ENCODE measurements at places on chromosomes 16 and 17.

GRCh38 chr16:80509872-80510271 lies 30.9 kb upstream of the DYNLRB2 start:
- DNase-seq, result no peak

- DNase-seq, result no peak
Observed at GRCh38 chr16:55835581-55835980, 2.7 kb upstream of the CES1 start.

DNA sequence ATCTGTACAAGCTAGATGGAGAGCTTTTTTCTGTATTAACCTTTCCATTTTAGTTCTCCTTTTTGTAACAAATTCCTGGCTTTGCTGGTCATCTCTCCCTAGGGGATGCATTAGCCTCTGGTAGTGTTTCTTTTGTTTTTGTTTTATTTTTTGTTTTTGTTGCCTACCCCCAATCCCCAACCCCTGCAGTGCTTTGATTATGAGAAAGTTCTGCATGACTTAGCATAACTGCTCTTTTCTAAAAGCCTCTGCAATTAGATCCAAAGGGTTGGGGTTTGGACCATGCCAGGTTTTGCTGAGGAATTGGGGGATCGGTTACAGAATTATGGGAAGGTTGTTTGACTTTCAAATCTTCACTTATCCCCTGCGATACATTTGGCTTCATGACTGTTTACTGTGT lies 98.2 kb downstream of the ADAMTS18 start:
- peak; percentile 10 for DNase-seq

DNA sequence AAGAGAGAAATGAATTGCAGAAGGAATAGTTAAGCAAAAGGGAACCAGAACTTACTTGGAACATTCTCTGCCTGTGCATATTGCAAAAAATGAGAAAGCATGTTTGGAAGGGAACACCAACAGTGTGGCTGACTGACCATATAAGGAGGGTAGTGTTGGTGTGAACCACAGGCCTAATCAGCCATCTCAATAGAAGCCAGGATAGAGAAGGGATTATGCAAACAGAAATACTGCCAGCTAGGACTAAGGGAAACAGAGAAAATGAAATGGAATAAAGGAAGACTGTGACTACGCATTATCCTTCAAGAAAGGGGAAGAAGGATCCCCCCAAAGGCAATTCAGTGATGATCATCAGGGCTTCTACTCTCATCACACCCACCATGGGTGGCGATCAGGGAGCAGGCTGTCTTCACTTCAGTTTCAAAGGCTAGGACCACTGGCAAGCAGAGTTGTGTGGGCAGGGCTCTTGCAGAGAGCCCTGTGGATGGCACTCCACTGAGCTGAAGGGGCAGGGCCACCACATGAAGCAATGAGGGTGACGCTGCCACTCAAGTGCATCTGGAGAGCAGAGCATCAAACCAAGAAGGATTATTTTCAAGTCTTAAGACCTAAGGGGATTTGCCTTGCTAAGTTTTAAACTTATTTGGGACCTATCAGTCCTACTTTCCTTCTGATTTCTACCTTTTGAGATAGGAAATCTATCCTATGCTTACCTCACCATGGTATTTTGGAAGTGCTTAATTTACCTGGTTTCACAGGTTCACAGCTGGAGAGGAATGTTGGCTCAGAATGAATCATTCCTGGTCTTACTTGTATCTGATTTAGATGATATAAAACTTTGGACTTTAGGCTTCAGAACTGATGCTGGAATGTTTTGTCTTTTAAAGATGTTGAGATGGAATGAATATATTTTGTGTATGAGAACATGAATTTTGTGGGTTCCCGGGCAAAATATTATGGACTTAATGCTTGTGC lies 140.5 kb downstream of the SSH2 start:
- peak; percentile 21 for DNase-seq

DNA sequence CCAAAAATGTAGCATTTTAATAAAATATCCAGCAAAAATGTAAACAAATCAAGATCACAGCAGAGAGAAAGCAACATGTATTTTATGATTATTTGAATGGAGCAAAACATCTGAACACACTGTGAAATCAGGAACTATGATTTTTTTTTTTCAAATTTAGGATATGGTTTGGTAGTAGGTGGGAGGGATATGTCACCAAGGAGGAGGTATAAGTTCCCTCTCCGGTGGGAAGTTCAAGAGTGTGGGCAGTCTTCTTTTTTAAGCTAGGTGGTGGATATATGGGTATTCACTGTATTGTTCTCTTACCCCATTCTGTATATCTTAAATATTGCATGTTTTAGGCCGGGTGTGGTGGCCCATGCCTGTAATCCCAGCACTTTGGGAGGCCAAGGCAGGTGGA lies 10.2 kb downstream of the CDR2 start:
- DNase-seq, result no peak

DNA sequence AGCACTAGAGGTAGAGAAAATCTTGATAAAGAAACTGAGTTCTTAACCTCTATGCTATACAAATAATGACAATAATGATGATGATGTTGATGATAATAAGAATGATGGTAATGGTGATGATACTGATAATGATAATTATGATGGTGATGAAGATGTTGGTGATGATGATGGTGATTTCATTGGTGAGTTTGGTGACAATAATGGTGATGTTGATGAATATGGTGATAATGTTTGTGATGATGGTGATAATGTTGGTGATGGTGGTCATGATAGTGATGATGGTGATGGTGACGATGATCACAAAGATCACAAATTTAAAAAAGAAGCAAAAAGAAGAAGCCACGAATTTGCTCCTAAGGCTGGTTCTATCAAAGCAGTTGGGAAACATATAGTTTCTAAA lies 519.0 kb upstream of the C16orf82 start:
- DNase-seq, result no peak

- no peak for DNase-seq
Observed at GRCh38 chr17:46745376-46745775, 73.1 kb downstream of the WNT3 start.

- DNase-seq, result no peak
Observed at GRCh38 chr16:80896776-80897175, 92.4 kb upstream of the CDYL2 start.

DNA sequence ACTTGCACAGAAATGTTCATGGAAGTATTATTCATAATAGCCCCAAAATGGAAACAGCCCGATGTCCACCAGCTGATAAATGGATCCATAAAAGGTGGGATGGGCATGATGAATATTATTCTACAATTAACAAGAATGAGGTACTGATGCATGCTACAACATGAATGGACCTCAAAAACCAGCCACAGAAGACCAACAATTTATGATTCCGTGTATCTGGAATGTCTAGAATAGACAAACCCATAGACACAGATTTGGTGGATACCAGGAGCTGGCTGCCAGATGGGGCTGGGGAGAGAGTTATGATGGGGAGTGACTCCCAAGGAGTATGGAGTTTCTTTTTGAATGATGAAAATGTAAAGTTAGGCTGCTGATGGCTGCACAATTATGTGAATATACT lies 10.8 kb upstream of the NAGLU start:
- no peak for DNase-seq

- DNase-seq, result no peak
Observed at GRCh38 chr17:40188694-40189093, 11.4 kb downstream of the RAPGEFL1 start.

- DNase-seq, result no peak
Observed at GRCh38 chr16:4938683-4939030, 1.7 kb upstream of the PPL start.

DNA sequence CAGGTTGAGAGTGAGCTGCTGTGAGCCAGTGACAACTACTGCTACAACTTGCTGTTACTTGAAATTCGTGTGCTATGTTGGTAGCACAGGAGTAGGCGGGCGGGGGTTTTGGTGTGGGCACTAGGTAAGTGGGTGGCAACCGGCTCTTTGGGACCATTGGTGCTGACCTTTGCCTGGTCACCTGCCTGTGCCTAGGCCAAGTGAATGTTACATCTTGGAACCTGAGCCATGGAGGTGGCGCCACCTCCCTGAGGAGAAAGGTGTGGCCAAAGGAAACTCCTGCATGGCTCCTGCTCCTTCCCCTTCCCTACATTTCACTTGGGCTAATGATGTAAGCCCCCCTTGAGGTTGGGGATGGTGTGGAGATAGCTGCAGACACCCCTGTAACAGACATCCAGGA lies 25.4 kb upstream of the ARHGAP23 start:
- DNase-seq, result no peak

DNA sequence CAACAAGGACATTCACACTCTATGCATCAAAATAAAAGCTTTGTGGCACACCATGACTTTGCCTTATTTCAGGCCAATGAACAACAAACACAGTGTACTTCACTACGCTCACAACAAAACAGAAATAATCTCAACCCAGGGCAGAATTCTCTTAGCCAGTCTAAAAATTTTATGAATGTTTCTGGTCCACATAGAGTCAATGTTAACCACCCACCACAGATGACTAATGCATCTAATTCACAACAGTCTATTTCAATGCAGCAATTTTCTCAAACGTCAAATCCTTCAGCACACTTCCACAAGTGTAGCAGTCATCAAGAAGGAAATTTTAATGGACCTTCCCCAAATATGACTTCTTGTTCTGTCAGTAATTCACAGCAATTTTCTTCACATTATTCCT lies 101.7 kb downstream of the CHD9 start:
- DNase-seq, result peak; percentile 27

- DNase-seq, result peak; percentile 42
Observed at GRCh38 chr17:19646788-19647696, 1.5 kb upstream of the ALDH3A2 start.

GRCh38 chr17:42845918-42846593 lies 1.7 kb downstream of the AOC2 start:
- no peak for DNase-seq

- DNase-seq, result no peak
Observed at GRCh38 chr16:4684058-4684715, 9.2 kb upstream of the NUDT16L1 start.

GRCh38 chr16:47613251-47613650 lies 152.1 kb downstream of the PHKB start:
- DNase-seq, result no peak

DNA sequence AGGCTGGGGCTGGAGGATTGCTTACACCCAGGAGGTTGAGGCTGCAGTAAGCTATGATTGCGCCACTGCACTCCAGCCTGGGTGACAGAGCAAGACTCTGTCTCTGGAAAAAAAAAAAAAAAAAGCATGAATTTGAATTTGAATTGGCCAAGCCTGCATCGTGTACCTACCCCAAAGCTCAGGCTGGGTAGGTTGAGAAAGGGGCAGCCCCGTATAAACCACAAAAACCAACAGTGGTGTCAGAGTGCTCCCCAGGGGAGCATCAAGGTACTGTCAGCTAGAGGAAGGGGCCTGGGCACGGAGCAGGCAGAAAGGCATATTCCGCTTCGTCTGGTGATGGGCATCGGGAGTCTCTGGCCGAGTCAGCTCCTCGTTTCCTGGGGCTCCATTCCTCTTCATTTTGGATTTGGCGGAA lies 40.9 kb downstream of the RAP1GAP2 start:
- no peak for DNase-seq

- DNase-seq, result peak; percentile 35
Observed at GRCh38 chr17:45225964-45226530, 4.4 kb downstream of the FMNL1 start.

DNA sequence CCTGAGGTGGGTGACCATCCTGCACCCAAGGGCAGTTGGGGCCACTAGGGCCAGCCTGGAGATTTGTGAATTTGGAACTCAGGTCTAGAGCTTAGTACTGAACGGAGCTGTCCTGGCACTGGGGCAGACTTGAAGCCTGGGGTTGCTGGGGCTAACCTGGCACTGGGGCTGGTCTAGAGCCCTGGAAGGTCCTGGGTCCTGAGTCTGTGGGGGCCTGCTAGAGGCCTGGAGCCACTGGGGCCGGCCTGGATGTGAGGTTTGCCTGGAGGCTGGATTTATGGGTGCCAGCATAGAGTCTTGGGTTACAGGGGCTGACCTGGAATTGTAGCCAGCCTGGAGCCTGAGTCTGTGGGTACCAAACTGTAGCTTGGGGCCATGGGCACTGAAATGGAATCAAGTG lies 1216.9 kb downstream of the CDH11 start:
- DNase-seq, result no peak

- peak; percentile 82 for DNase-seq
Observed at GRCh38 chr17:67289181-67289876, 44.3 kb upstream of the HELZ start.

- DNase-seq, result peak; percentile 2
Observed at GRCh38 chr17:27747462-27748359, 52.6 kb downstream of the NOS2 start.

- no peak for DNase-seq
Observed at GRCh38 chr17:968812-969730, 10.5 kb downstream of the NXN start.

GRCh38 chr16:7644811-7645210 lies 312.2 kb downstream of the RBFOX1 start:
- DNase-seq, result no peak
